ENCODE measurements at places on chromosomes 5 and 9.

- DNase-seq = no peak
Observed at GRCh38 chr5:173041881-173042762, 14.0 kb upstream of the CREBRF start.

- peak; percentile 84 for DNase-seq
Observed at GRCh38 chr5:172454358-172455086, at the start of gene SH3PXD2B. TSS of gene SH3PXD2B (minus strand) at chr5:172454525. CDS start at chr5:172454352, 173 bp downstream.

- no peak for DNase-seq
Observed at GRCh38 chr9:74006935-74007334, 490.2 kb upstream of the RORB start.

DNA sequence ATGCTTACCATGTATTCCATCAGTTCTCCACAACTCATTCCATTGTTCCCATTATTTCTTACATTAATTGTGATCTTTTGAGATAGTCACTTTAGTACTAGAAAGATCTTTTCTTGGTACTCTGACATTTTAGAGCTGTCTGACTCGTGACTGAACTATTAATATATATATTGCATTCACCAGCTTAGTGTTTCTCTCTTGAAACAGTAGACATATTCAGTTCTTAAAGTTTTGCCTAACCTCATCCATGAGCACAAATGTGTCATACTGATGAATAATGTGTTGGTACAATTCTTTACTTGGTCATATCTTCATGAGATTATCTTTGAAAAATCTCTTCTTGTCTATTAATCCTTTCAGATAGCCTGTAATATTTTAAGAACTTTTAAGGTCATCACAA lies 74.3 kb downstream of the NLN start:
- DNase-seq = no peak

- DNase-seq = no peak
Observed at GRCh38 chr9:77833561-77834429, 185.7 kb upstream of the GNA14 start.

- DNase-seq = no peak
Observed at GRCh38 chr9:99213197-99213596, 8.5 kb downstream of the ALG2 start.

GRCh38 chr9:112719241-112719691 lies 1.3 kb upstream of the INIP start:
- DNase-seq = no peak

- no peak for DNase-seq
Observed at GRCh38 chr9:134783699-134784039, 96.9 kb upstream of the FCN2 start.

DNA sequence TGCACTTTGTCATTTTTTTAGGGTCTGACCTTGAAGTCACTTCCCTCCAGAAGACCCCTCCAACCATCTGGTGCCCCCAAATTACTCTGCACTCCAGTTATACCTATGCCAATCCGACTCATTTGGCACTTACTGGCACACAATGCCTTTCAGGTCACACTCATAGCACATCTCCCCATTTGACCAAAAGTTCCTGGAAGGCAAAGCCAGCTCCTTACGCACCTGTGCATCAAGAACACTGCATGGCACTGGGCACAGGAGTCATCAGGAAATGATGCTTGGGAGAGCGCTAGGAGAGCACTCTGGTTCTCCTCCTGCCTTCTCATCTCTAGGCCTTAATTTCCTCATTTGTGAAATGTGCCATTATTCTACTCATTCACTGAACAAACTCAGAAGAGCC lies 2.9 kb downstream of the TNIP1 start:
- DNase-seq = no peak
